Esophagus squamous epithelium (tissue), 5 donors: ENCODE measurements at places on chromosomes 3 and 15.

DNA sequence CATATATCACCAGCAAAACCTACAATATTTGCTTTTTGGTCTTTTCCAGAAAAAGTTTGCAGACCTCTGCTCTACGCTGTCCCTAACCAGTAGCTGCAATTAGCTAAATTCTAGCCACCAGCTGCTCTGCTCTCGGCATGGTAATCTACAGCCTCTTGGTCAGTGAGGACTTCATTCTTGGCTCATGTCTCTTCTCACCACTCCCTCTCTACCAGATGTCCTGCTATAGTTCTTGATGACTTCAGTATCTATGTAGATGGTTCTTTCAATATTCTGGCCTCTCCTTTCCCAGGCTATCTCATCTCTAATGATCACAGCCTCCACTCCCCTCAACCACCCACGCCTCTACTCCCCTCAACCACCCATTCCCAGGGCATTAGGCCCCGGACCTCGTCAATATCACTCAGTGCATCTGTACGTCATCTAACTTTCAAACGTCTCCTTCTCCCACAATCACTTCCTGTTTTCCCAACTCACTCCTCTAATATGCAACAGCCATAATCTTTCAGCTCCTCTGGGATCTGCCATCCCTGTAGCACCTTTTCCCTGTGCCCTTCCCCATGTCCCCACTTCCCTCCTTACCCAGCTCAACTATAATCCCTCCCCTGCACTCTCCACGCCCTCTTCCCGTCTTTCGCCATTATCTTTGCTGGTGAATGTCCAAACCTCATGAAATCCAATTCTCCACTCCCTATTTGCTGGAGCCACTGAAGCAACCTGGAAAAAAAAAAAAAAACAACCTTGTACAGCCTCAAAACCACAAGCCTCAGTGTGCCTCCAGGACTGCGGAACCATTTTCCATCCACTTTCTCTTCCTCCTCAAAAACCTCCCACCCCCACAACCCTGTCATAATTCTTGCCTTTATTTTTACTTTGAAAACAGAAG is 429.4 kb upstream of the PROK2 start:
- DNase-seq: no peak

GRCh38 chr3:46998121-46998851 is 18.8 kb downstream of the NBEAL2 start:
- DNase-seq: no peak

DNA sequence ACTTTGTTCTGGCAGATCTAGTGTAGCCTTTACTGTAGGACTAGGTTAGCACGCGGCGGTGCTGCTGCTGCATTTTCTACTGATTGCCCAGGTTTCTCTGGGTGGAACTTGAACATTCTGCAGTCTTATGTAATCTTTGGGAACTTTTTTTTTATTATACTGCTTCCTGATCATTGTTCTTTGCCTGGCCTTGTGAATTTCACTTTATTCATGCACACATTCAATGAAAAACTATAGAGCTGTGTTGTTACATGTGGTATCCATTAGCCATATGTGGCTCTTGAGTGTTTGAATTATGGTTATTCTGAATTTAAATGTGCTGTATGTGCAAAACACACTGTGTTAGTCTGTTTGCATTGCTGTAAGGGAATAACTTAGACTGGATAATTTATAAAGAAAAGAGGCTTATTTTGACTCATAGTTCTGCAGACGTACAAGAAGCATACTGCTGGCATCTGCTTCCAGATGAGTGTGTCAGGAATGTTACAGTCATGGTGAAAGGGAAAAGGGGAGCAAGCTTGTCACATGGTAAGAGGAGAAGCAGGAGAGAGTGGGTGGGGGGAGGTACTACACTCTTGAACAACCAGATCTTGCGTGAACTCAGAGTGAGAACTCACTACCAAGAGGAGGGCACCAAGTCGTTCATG is 26.5 kb downstream of the MEF2A start:
- DNase-seq: no peak

DNA sequence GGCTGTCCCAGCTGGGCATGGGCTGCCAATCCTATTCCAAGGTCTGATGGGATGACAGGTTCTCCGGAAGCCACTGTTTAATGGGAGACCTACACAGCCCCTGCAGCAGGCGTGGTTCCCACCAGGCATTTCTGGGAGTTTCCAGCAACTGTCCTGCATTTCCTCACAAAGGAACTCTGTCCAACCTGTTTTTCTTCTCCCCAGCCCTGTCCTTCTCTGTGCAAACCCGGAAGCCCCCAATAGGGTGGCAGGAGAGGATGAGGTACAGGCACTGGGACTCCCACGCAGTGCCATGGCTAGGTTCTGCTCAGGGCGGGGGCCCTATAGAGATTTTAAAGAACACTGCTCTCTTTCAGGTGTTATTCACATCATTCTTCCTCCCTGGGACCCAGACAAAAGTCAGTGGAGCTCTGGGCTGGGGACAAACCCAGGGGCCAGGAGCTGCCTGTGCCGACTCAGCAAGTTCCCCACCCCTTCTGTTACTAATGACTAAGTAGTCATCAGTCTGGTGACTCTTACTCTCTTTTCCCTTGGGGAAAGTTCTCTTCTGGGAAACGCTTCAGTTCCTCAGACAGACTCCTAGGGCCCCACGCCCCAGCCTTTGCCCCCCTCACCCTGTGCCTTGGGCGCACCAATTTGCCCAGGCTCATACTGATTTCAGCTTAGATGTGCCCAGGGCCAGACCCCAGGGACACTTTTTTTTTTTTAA is 97.7 kb downstream of the CD47 start:
- no peak for DNase-seq

DNA sequence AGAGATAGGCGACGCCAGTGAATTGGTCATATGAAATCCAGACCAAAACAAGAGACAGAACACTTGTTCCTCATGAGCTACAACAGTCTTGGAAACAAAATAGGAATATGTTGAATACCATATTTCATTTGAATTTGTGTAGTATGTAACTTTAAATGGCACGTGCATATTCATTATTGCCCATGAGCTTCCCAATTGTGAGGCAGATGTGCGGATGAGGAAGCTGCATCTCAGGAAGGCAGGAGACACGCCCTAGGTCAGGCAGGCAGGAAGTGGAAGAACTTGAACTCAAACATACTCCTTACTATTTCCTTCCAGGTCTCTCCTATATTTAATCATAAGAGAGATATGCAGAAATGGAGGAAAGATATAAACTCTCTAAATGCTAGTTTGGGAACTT is 106.8 kb upstream of the SLC2A2 start:
- no peak for DNase-seq

DNA sequence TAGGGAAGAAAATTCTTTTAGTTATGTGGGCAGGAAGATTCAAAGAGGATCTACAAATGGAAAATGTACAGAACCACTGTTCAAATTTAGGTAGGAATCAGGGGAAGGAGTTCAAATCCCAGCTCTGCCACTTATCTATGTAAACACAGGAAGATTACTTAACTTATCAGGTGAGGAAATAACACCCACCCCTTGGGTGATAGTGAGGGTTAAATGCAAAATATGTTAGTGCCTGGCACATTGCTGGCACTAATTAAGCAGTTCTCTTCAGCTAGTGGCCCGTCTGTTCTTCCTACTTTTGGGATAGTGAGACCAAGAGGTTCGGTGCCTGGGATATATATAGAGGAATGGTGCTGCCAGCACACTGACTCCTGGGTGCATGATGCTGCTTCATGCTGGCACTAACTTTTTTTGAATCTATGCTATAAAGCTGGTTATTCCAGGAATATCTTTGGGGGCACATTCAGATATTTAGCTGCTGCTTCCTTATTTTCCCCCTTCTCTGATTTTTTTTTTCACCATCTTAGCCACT is 83.8 kb downstream of the XRN1 start:
- no peak for DNase-seq

- no peak for DNase-seq
Measured at GRCh38 chr15:35477312-35478262, 68.4 kb downstream of the DPH6 start.

DNA sequence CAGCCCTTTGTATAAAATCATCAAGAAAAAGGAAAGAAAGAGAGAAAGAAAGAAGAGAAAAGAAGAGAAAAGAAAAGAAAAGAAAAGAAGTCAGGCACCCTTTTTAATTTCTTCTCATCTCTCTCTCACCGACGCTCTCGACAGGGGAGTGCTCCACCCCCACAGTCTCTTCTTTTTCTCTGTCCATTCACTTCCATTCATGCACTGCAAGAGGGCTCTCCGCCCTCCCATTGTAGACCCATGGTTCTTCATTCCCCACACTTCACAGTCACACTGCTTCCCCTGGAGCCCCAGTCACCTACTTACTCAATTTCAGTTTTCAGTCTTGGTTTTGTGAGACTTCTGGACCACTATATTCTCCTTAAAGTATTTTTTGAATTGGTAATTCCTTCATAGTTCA is 254.7 kb downstream of the SOX2 start:
- DNase-seq: no peak

GRCh38 chr3:102194760-102195159 is 240.1 kb upstream of the ZPLD1 start:
- DNase-seq: no peak

DNA sequence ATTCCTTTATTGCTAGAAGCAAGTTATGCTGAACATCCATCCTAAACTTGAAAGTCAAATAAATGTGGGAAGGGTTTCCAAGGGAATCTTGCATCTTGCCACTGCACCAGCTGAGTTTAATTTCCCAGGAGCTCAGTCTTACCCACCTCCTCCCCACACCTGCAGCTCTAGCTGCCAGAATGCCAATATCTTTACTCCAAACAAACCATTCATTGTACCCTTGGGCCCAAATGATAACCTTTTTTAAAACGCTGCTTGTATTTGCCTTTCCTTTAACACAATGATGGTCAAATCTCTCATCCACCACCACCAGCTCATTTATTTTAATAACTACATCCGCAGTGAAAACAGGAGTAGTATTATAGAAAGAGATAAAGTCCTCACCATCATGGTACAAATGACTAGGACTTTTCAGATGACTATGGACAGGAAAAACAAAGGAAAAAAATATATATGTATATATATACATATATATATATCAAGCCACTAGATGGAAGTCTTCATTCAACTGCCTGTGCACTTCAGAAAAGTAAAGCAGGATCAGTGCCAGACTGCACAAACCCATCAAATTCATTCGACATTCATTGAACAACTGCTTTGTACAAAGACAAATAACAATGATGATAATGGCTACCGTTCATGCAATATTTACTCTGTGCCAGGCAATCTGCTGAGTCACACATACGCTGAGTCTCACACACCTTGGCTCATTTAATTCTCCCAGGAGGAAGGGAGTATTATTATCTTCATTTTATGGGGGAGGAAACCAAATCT is 44.0 kb downstream of the BFSP2 start:
- no peak for DNase-seq

DNA sequence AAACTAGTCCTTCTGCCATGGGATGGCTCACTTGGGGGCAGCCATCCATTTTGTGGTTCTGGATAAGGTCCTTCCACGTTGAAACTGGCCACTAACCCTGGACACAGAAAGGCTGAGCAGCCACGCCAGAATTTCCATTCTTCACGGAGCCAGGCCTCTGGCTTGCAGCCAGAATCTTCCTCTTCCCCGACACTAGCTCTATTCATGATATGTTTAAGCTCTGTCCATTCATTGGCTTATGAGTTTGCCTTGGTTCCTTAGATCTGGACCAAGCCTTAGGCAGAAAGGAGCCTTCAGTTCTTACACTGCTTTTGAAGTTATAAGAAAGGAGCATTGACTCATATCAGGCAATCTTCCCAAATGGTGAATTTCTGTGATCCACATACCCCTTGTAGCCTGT is 288.4 kb upstream of the GOLGA6L4 start:
- DNase-seq: no peak

DNA sequence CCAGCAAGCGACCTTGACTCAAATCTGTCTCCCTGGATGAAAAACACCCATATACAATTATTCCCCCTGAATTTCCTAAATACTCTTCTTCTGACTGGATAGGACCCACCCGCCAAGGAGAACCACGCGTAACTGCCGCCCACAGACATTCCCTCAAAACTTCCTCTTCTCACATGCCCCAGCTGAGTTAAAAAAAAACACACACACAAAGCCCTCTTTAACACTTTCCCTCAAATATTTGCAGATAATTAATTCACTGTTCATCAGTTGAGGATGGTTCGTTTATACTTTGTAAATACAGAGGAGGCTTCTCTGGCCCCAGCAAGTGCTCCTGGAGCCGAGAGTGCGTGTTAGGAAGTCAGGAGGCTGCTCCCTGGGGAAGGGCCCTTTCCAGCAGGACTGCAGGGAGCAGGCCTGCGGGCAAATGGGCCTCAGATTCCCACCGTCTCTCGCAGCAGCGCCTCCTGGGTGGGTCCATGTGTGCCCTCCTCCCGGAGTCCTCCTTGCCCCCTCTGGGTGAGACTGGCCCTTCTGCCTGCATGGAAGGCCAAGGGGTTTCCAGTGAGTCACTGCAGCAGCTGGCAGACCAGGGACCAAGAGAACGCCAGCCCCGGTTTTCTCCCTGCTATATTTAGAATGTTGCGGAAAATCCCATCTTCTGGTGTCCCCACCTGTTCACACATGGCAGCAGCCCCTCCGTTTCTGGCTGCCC is 46.8 kb downstream of the MGLL start:
- no peak for DNase-seq

GRCh38 chr3:186589121-186589520 is 18.6 kb downstream of the DNAJB11 start:
- DNase-seq: no peak

- no peak for DNase-seq
Measured at GRCh38 chr3:141092663-141093062, 41.5 kb downstream of the SPSB4 start.

GRCh38 chr3:63370094-63370493 is 92.0 kb downstream of the SYNPR start:
- DNase-seq: no peak

- no peak for DNase-seq
Measured at GRCh38 chr3:11658180-11658579, 14.5 kb upstream of the VGLL4 start.
